ENCODE measurements at places on chromosomes 6 and 20.

- H3K27ac ChIP-seq = no peak overlapping the region
- H3K36me3 ChIP-seq = no peaks in the 10 kb centered on the region
- no peaks in the 10 kb centered on the region for H3K27me3 ChIP-seq
- peaks cover 11% of the 10 kb centered on the region for H3K4me1 ChIP-seq
- DNase-seq = no peak
These were observed 4.4 kb upstream of the LMBRD1 start for GRCh38 chr6:69801225-69801624.

DNA sequence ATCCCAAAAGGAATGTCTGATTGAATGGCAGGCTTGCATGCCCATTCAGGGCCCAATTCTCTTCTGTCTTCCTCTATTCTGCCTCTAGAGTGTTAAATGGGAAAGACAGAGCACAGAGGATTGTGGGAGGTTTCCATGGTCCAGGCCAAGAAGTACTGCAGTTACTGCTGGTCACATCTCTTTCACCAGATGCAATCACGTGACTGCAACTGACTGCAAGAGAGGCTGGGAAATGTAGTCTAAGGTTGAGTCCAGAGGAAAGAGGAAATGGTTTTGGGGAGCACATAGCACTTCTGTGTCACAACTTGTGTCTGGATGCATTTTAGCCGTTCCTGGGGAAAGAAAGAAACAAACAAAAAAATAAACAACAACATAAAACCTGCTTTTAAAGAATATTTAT lies 336.4 kb upstream of the BTBD3 start:
- H3K27me3 ChIP-seq = no peaks in the 10 kb centered on the region
- no peaks in the 10 kb centered on the region for H3K4me1 ChIP-seq
- H3K27ac ChIP-seq = no peak overlapping the region
- H3K36me3 ChIP-seq = no peaks in the 10 kb centered on the region
- H3K4me3 ChIP-seq = no peak overlapping the region

DNA sequence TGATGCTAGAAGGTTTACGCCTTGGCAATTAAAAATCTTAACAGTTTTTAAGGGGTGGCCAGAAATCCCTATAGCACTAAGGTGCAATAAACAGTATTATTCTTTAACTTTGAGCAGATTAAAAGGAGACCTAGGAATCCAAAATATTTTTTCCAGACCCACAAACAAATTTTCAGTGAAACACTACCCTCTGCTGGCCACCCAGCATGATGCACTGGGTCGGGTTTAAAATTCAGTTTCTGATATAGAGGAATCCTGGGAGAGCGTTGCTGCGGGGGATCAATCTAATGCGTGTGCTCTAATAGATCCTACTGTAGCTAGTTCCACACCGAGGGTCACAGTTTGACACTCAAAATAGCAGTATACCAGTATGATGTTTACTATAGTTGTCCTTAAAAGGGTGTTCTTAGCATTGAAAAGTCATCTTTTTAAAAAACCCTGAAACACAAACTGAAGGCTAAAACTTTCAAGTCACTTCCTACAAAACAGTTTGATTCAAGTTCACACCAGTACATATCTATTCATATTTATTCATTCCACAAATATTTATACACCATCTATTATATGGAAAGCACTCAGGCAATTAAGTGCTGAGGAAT lies 10.2 kb downstream of the UBE3D start:
- no peak overlapping the region for H3K4me3 ChIP-seq
- H3K27me3 ChIP-seq = no peaks in the 10 kb centered on the region
- H3K36me3 ChIP-seq = peaks cover 17% of the 10 kb centered on the region

GRCh38 chr6:56906752-56907151 lies 48.2 kb upstream of the BEND6 start:
- no peaks in the 10 kb centered on the region for H3K4me1 ChIP-seq
- no peak overlapping the region for H3K27ac ChIP-seq
- no peak overlapping the region for H3K4me3 ChIP-seq
- H3K27me3 ChIP-seq = peaks cover 13% of the 10 kb centered on the region

- DNase-seq = no peak
- H3K27me3 ChIP-seq = peaks cover 7% of the 10 kb centered on the region
- no peak overlapping the region for H3K4me3 ChIP-seq
- no peak overlapping the region for H3K27ac ChIP-seq
- no peaks in the 10 kb centered on the region for H3K4me1 ChIP-seq
These were observed 189.1 kb upstream of the TCF21 start for GRCh38 chr6:133699741-133700385.

GRCh38 chr6:52335576-52335975 lies 26.4 kb upstream of the PAQR8 start:
- no peak for DNase-seq
- H3K4me3 ChIP-seq = no peak overlapping the region
- H3K36me3 ChIP-seq = no peaks in the 10 kb centered on the region
- H3K27ac ChIP-seq = no peak overlapping the region

DNA sequence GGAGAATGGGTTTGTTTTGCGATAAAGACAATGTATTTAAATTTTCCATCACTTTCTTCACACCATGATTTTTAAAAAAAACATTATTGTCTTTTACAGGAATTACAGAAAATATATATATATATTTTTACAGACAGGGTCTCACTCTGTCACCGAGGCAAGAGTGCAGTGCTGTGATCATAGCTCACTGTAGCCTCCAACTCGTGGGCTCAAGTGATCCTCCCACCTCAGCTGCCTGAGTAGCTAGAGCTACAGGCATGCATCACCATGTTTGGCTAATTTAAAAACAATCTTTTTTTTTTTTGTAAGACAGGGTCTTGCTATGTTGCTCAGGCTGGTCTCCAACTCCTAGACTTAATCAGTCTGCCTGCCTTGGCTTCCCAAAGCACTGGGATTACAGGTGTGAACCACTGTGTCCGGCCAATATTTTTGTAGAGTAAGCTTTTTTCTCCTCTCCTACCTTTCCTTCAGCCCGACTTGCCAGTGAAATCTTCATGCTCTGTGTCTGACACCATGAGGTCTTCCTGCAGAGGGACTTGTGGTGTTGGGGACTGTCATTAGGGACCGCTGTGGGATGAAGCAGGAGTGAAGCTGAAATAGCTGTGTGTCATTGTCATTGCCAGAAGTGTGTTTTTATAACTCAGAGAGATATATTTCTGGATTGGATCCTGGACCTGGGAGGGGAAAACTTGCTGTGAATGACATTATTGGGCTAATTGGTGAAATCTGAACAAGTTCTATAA lies 13.2 kb downstream of the DSP start:
- H3K4me3 ChIP-seq = no peak overlapping the region
- peaks cover 2% of the 10 kb centered on the region for H3K4me1 ChIP-seq
- H3K27me3 ChIP-seq = peaks cover 21% of the 10 kb centered on the region
- H3K27ac ChIP-seq = no peak overlapping the region
- no peak for DNase-seq

DNA sequence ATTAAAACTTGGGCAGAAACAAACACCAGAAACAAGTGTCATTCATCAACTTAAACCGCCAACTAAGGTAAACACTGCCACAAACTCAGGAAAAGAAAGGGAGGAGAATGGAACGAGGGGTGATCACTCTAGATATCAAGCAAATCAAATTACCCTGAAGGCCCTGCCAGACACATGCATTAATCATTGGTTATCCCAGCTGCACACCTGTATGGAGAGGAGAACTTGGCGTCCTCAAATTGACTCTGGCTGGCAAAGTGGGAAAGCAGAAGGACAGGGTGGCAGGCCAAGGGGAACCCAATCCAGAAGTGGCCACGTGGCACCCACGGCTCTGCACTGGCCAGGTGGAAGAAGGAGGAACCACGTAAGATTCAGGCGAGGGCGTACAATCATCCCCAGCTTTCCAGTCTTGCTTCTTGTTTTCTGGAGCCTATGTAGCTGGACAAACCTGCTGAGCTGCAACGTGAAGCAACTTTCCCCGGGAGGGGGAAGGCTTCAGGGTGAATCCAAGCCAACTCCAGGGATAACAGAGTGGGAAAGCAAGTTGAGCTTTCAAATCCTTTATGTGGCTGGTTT lies 156.2 kb upstream of the JARID2 start:
- H3K27ac ChIP-seq = no peak overlapping the region
- H3K27me3 ChIP-seq = peaks cover 1% of the 10 kb centered on the region
- DNase-seq = no peak
- H3K4me3 ChIP-seq = no peak overlapping the region

GRCh38 chr6:36217188-36217587 lies 20.6 kb downstream of the BRPF3 start:
- H3K36me3 ChIP-seq = peaks cover 28% of the 10 kb centered on the region
- DNase-seq = no peak
- H3K27me3 ChIP-seq = no peaks in the 10 kb centered on the region
- no peak overlapping the region for H3K4me3 ChIP-seq
- H3K27ac ChIP-seq = no peak overlapping the region
- no peaks in the 10 kb centered on the region for H3K4me1 ChIP-seq

- no peak for DNase-seq
- H3K4me1 ChIP-seq = peaks cover 17% of the 10 kb centered on the region
- no peak overlapping the region for H3K27ac ChIP-seq
- H3K27me3 ChIP-seq = no peaks in the 10 kb centered on the region
- no peak overlapping the region for H3K4me3 ChIP-seq
These were observed 31.5 kb upstream of the LTV1 start for GRCh38 chr6:143811501-143812157.

- H3K4me1 ChIP-seq = no peaks in the 10 kb centered on the region
- H3K4me3 ChIP-seq = no peak overlapping the region
- no peaks in the 10 kb centered on the region for H3K27me3 ChIP-seq
- DNase-seq = no peak
- no peak overlapping the region for H3K27ac ChIP-seq
These were observed 374.8 kb downstream of the LMBRD1 start for GRCh38 chr6:69422020-69422419.

- no peak for DNase-seq
- H3K27ac ChIP-seq = no peak overlapping the region
- H3K36me3 ChIP-seq = peaks cover 59% of the 10 kb centered on the region
- H3K4me3 ChIP-seq = no peak overlapping the region
These were observed 12.1 kb downstream of the SSR1 start for GRCh38 chr6:7300926-7301325.

- H3K27ac ChIP-seq = no peak overlapping the region
- no peak for DNase-seq
- H3K4me1 ChIP-seq = peaks cover 8% of the 10 kb centered on the region
- no peaks in the 10 kb centered on the region for H3K27me3 ChIP-seq
These were observed 146.4 kb upstream of the STXBP5 start for GRCh38 chr6:147057705-147058342.

- H3K27ac ChIP-seq = no peak overlapping the region
- DNase-seq = no peak
- H3K4me3 ChIP-seq = no peak overlapping the region
- peaks cover 11% of the 10 kb centered on the region for H3K4me1 ChIP-seq
- H3K36me3 ChIP-seq = peaks cover 37% of the 10 kb centered on the region
These were observed 137.8 kb downstream of the PREX1 start for GRCh38 chr20:48689874-48690571.

DNA sequence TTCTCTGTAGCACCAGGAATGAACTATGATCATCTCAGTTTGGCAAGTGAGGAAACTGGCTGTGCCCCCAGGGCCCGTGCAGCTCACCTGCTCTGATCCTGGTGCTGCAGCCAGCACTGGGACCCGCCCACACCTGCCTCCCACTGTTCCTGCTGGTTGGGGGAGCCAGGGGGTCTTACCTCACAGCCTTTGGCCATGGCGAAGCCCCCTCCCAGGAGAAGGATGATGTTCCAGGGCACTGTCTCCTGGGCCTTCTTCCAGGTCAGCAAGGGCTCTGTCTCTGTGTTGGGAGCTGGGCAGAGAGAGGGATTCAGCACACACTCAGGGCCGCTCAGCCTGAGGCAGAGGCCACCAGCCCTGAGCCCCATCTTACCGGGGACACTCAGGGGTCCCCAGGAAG lies 24.9 kb upstream of the OCSTAMP start:
- no peaks in the 10 kb centered on the region for H3K36me3 ChIP-seq
- no peak overlapping the region for H3K27ac ChIP-seq
- peaks cover 9% of the 10 kb centered on the region for H3K27me3 ChIP-seq
- no peak overlapping the region for H3K4me3 ChIP-seq
- no peak for DNase-seq

DNA sequence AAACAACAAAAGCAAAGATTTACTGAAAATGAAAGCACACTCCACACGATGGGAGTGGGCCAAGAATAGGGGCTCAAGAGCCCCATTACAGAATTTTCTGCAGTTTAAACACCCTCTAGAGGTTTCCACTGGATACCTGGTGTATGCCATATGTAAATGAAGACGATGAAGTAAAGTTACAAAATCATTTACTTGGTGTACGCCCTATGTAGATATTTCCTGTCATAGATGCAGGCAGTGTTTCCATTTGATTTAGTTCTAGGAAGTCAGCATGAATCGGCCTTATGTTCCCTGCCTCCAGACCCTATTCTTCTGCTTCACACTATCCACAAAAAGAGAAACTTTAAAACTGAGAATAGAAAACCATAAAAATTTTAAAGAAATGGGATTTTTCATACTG lies 404.4 kb upstream of the GJE1 start:
- H3K36me3 ChIP-seq = no peaks in the 10 kb centered on the region
- peaks cover 2% of the 10 kb centered on the region for H3K4me1 ChIP-seq
- H3K27ac ChIP-seq = no peak overlapping the region
- H3K4me3 ChIP-seq = no peak overlapping the region
- DNase-seq = no peak

GRCh38 chr6:71444222-71444621 lies 155.6 kb downstream of the OGFRL1 start:
- no peak overlapping the region for H3K27ac ChIP-seq
- no peaks in the 10 kb centered on the region for H3K4me1 ChIP-seq
- no peaks in the 10 kb centered on the region for H3K36me3 ChIP-seq
- no peak for DNase-seq

- no peaks in the 10 kb centered on the region for H3K36me3 ChIP-seq
- H3K27me3 ChIP-seq = no peaks in the 10 kb centered on the region
- H3K27ac ChIP-seq = no peak overlapping the region
- no peak overlapping the region for H3K4me3 ChIP-seq
- DNase-seq = no peak
These were observed 287.3 kb upstream of the TSHZ2 start for GRCh38 chr20:52684905-52685304.

DNA sequence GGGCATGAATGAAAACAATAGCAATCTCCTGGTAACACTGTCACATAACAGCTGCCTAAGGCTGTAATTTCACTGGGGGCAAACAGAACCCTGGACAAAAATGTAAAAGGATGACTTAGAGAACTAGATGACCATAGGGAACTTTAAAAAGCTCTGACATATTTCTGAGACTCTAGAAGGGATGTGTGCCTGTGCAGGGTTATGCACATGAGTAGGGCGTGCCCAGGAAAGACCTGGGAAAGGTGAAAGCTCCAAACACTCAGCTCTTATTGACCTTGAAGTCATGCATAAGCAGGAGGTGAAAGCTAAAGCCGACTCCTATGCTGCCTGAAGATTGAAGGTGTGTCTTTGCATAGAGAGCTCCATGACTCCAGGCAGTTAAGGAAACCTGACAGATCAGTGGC lies 118.4 kb upstream of the BTBD3 start:
- no peak overlapping the region for H3K27ac ChIP-seq
- no peak for DNase-seq
- no peak overlapping the region for H3K4me3 ChIP-seq
- H3K36me3 ChIP-seq = no peaks in the 10 kb centered on the region

DNA sequence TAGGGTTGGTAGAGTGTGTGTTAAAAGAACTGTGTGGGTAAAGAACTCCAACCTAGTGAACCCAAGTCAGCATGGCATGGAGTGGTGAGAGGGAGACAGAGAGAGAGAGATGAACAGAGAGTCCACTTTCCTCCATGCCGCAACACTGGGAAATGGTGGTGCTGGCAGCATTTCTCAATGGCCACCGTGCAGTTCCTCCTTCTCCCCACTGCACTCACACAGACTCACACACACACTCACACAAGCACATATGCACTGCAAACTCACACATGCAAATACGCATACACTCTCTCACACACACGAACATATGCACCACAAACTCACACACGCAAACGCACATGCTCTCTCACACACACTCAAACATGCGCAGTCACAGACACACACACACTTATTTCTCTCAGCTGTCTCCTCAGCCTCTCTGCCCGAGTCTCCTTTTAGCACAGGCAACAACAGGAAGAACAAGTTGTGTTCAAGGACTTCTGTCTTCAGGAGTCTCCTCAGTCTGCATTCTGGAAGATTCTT lies 66.5 kb upstream of the LY86 start:
- DNase-seq = no peak
- no peak overlapping the region for H3K4me3 ChIP-seq
- H3K4me1 ChIP-seq = no peaks in the 10 kb centered on the region
- H3K36me3 ChIP-seq = no peaks in the 10 kb centered on the region

All from activated CD4-positive, alpha-beta memory T cell treated with anti-CD3 and anti-CD28 coated beads for 36 hours (primary cell).